ENCODE measurements at places on chromosomes 1 and 21.

GRCh38 chr1:180380259-180381183 is 121.9 kb downstream of the ACBD6 start:
- DNase-seq, result no peak

DNA sequence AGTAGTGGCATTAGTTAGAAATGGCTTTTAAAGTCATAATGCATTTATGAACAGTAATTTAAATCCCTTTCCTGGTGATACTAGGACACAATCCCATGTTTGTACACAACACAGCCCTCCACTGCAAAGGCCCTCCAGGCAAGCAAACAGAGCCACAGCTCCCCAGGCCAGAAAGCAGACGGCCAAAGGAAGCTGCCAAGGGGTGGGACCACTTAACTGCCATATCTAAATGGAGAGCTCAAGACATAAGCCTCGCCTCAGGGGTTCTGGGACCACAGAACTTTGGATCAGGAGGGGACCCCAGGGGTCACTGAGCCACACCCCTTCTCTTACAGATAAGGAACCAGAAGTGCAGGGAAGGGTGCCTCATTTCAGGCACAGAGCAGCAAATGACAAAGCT is 189.7 kb downstream of the KCNH1 start:
- no peak for DNase-seq

- no peak for DNase-seq
These were observed 479 bp downstream of the SELENOF start for GRCh38 chr1:86913399-86913895.

- DNase-seq, result no peak
These were observed 82.9 kb upstream of the POU3F1 start for GRCh38 chr1:38129473-38129872.

GRCh38 chr1:58988752-58989151 is 204.9 kb upstream of the JUN start:
- DNase-seq, result no peak

- no peak for DNase-seq
These were observed 34.2 kb upstream of the GNPAT start for GRCh38 chr1:231206856-231207255.

- DNase-seq, result no peak
These were observed 8.7 kb upstream of the LIN28A start for GRCh38 chr1:26401891-26402290.

- no peak for DNase-seq
These were observed 8.7 kb upstream of the SLC25A24 start for GRCh38 chr1:108208724-108209446.

GRCh38 chr21:40331172-40331571 is 463.9 kb downstream of the PCP4 start:
- no peak for DNase-seq

DNA sequence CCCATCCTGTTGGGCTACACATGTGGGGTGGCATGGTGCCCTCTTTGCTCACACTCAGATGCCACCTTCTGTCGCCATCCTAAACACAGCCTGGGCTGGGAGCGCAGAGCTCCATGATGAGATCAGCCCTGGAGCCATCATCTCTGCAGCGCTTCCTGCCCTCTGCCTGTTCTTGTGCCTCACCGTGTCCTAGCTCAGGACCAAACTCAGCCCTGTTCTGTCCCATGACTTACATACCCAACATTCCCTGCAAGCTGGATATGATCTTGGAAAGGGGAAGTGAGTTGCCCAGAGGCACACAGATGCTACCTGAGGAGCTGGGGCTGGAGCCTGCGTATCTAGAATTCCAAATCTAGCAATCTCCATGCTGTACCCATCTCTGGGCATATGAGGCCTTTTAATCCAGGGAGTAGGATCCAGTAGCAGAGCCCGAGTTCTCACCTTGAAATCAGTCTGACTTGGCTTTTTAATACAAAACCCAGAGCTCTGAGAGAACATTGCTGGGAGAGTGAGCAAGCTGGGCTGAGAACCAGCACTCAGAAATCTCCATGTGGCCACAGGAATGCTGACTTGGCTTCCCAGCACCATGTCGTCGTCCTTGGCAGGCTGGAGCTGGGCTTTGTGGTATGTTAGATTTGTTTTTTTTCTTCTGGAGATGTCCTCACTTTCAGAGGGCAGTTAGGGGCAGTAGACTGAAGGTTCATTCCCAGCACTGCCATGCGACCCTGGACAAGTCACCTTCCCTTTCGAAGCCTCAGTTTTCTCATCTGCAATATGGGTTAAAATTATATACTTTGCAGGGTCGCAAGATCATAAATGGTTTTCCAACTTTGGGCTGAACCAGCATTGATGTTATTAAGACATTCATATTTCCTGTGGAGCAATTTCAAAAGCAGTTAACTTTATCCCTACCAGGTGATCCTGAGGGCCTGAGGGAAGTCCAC is 2.6 kb downstream of the ALPL start:
- no peak for DNase-seq

DNA sequence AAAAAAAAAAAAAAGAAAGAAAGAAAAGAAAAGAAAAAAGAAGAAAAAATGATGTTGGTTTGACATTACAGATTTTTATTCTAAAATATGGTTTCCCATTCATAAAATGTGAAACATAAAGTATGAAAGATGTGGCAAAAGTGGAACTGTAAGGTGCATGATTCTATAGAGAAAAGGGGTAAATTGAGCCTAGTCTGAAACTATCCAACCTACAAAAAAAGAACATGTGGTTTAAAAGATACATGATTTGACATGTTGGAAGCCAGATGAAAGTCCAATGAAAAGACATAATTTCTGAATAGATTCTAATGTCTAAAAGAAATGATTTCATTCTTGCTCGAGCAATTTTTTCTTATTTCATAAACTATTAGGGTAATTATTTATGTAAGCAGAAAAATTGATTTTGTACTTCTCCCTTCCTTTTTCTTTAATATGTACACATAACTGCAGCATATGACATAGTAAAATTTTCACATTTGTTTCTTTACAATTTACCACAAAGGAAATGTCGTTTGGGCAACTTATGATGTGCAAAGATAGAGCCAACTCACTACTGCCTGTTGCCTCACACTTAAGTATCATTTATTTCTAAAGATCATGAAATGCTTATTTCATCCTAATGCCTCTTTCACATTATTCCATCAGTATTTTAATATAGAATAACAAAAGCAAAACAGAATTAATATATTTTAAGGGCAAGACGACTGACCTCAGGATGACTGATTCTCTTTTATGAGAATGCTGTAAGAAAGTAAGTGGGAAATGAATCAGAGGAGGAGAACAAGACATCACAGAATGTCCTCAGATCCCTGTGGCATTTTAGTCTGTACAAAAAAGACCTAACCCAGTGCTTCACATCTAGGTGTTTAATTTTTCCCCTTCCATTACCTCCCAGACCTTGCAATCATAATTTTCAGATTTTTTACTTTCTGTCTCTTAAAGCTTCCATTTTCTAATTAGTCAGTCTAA is 165.8 kb upstream of the HMCN1 start:
- no peak for DNase-seq

DNA sequence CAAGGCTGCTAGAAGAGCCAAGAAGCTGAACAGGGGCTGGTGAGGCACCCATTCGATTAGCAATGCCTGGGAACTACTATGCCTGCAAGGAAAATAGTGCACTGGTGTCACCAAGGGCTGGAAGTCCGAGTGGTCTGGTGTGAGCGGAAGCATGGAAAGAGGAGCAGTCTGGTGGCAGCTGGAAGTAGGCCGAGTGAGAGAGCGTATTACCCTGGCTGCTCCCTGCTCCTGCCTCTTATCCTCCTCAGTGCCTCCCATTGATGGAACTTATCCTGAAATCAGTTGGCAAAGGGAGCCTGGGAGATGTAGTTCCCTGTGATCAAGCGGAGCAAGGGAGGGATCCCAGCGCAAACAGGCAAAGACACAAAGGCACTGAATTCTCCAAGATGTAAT is 9.6 kb downstream of the SMAP2 start:
- DNase-seq, result no peak

GRCh38 chr1:193283016-193283415 is 96.6 kb upstream of the B3GALT2 start:
- no peak for DNase-seq

Measured in cortex of kidney (tissue), 1 donor.